ENCODE measurements at places on chromosomes 7 and 10.

- DNase-seq, result peak; percentile 46
Measured at GRCh38 chr10:33277135-33277536, 57.3 kb downstream of the NRP1 start.

DNA sequence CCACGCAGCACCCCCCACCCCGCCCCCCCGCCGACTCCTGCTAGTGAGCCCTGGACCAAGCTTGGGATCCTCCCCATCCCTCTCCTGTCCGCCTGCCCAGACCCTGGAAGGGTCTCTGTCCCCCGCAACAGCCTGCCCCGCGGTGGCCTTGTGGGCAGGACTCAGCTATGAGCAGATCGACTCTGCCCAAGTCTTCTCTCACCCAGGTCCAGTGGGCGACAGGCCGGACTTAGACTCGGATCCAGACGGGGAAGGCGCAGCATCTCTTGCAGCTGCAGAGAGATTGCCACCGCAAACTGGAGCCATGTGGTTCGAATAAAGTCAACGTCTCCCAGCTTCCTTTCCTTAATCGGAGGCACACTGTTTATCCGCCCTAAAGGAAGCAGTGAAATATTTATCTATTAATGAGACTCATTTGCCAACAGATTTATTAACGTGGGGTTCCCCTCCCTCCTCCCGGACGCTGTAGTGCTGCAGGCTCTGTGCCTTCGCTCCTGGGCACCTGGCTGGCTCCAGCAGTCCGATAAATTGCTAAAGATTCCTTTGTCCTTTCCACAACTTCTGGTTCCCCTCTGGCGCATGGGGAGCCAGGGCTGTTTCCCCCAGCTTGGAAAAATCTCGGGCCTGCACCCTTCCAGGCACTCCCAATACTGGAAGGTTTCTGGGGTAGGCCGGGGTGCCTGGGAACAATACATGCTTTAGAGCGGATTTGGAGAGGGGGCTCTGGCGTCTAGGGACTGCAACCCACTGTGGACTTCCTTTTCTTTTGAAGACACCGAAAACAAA is 634 bp upstream of the HOXA7 start:
- no peak for DNase-seq

DNA sequence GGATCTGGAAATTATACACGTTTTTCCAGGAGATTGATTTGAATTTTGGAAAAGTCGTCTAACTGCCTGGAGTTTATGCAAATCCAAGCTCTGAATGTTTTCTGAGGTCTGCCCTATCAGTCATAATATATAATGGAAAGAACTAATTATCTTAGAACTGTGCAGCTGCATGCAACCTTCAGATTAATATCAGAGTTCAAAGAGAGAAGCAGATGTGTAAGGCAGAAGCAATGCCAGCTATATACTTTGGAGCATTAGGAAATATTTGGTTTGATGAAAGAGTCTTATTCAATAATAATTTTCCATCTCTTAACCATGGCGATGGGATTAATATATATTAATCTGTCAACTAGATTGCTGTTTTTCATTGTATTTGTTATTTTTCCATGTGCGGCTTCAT is 500.9 kb downstream of the NEBL start:
- no peak for DNase-seq

DNA sequence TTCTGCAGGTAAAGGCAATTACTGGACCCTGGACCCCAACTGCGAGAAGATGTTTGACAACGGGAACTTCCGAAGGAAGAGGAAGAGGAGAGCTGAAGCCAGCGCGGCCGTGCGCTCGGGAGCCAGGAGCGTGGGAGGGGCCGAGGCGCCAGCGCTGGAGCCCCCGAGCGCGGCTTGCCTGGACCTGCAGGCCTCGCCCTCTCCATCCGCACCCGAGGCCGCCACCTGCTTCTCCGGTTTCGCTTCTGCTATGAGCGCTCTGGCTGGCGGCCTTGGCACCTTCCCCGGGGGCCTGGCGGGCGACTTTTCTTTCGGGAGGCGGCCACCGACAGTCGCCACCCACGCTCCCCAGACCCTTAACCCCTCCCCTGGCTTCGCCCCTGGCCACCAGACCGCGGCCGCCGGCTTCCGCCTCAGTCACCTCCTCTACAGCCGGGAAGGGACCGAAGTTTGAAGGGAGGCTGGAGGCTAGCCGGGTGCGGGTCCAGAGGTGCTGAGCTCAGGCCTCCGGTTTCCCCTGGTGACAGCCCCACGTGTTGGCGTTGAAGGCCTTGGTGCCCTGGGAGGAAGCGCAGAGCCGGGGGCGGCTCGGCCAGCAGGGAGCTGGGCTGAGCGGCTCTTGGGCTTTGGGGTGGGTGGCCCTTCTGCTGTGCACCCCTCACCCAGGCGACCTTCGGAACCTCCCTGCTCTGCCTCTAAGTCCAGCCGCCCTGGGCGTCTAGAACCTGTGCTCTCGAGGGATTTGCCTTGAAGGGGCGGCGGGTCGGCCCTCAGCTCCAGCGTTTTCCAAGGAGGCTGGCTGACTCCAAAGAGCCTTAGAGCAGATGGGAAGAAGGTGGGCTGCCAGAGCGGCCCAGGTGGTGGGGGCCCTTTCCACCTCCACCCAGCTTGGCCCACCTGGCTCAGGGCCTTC is 1.8 kb downstream of the FOXI2 start:
- DNase-seq, result no peak

DNA sequence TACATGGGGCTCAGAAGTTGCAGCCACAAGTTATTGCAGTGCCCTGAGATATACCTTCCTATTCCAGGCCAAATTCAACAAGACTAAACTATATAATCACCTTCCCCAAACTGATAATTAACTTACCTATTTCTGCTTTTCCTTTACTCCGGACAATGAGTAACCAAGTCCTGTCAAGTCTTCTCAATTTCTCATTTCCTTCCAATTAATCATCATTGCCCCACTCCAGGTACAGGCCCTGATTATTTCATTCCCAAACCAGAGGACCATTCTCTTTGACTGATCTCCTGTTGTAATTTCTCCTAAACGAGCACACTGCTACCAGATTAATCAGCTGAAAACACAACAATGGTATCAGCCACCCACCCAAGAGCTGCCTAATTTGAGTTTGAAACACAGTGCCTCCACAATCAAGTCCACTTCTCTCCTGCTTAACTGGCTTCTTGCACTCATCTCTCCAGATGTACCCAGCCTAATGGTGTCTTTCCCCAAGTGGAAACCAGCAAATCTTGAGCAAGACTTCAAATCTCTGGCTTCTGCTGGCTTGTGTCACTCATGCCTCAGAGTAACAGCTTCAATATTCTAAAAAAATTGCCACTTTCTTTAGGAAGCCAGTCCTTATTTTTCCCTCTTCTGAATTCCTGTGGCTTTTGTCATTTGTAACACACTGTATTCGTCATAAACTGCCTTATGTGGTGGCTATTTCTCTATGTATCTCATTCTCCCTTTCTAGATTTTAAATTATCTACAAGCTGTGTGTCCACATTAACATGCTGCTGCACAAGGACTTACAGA is 89.1 kb downstream of the CDK6 start:
- peak; percentile 54 for DNase-seq

DNA sequence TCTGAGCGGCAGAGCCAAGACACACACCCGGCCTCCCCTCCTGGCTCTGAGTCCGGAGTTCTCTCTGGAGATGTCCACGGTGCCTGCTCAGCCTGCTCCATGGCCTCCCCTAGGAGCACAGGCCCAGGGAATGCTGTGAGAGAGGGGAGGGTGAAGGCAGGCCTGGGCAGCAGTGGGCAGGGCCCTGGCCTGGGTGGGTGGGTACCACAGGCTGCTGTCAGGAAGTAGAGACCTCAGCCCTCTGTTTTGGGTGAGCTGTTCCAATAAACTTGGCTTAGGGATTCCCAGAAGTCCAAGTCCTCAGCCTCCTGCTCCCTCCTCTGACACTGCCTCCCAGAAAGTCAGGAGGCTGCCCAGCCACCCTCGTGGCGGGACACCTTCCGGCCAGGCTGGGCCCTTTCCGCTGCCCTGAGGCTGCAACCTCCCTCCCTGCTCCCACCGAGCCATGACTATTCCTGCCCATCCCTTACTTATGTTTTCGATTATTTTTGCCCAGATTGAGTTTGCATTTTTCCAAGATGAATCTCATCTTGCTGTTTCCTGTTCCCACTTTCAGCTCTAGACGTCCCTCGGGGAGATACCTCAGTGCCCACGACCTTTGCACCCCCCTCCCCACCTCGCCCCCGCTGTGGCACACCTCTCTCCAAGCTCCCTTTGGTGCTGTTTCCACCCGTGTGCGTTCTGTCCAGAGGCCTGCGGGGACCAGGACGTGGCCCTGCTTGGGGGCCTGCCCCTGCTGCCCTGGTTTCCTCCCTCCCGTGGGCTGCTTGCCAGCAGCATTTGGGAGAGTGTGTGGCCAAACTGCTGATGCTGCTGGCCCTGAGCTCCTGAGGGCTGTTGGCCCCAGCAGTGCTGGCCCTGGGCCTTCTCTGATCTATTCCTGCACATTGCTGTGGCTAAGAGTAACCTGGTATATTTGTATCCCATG is 5.8 kb upstream of the POLM start:
- DNase-seq, result peak; percentile 93

GRCh38 chr7:34931739-34932138 is 105.5 kb downstream of the DPY19L1 start:
- no peak for DNase-seq

- DNase-seq, result peak; percentile 44
Measured at GRCh38 chr7:93958216-93958615, 36.7 kb downstream of the GNG11 start.

GRCh38 chr10:127908106-127908958 is 1.4 kb downstream of the PTPRE start:
- DNase-seq, result no peak

DNA sequence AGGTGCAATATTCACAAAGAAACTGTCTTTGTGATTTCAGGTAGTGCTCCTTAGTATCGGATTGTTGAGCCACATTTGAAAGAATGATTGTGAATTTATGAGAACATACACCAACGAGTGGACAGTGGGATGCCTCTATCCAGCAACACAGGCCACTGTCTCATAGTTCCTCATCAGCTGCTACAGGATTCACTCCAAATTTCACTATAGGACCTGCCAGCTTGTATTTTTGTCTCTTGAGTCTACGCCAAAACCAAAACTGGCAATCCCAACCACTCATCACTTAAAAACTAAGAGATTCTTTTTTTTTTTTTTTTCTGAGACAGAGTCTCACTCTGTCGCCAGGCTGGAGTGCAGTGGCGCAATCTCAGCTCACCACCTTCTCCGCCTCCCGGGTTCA is 964.5 kb downstream of the CNTNAP2 start:
- no peak for DNase-seq

DNA sequence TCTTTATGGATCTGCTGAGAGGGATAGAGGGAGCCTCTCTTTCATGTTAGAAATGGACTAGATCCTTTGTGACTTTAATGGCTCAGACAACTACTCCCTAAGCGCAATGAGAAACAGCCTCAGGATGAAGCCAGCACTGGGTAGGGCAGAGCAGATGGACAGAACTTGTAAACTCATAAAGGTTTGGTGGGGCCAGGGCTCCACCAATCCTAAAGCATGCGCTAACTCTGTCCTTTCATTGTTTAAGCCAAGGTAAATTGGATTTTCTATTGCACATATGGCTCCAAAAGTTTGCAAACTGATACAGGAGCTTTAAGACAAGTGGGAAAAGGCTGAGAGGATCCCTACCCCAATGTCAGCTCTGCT is 178.1 kb upstream of the MEOX2 start:
- no peak for DNase-seq

GRCh38 chr7:129298268-129298893 is 73.6 kb downstream of the AHCYL2 start:
- DNase-seq, result peak; percentile 47

- DNase-seq, result no peak
Measured at GRCh38 chr10:79933961-79934360, 14.9 kb downstream of the SFTPD start.

DNA sequence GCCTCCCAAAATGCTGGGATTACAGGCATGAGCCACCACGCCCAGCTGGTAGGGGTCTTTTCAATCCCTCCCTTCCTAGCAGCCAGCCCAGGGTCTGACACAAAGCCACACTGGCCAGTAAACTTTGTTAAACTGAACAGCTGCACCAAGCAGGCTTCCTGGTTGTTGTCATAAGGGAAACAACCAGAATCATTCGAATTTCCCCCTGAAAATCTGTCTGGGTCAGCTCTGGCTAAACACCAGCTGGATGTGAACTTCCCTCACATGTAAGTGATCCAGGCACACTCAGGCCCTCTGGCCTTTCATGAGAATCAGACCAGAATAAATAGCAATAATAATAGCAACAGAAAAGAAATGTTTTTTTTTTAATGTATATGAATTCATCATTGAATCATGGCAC is 7.4 kb downstream of the IMPDH1 start:
- no peak for DNase-seq

- no peak for DNase-seq
Measured at GRCh38 chr7:32611201-32612099, 116.2 kb downstream of the AVL9 start.
